ENCODE measurements at places on chromosomes 3 and 15.

DNA sequence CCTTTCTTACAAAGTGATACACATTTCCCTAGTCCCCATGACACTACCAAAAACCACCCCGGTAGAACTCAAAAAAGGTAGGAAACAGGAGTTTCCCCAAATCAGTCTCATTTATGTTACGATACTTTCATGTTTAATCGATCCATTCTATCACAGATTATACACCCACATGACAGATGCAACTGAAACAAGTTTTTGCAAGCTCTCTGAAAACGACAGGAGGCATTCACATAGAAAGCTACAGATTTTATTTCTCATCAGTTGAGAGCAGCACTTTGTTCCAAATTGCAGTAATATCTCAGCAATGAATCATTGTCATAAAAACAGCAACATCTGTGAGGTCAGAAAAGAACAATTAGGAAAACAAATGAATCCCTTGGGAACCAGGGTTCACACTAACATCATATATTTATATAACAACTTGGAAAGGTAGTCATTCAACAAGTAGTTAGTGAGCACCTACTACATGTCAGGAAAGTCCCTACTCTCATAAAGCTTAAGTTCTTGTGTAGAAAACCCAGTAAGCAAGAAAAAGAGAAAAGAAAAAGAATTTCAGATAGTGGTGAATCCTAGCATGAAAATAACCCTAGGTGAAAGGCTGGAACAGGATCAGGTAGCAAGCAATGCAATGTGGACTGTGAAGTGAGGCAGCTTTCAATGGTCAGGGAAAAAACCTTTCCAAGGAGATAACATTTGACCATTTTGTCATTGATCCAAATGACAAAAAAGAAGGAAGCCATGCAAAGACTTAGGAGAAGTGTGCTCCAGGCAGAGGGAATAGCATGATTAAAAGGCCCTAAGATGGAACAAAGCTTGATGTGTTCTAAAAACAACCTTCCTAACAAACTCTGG lies 8.3 kb downstream of the PLD1 start:
- peak; percentile 86 for DNase-seq

- peak; percentile 83 for DNase-seq
Observed at GRCh38 chr15:36358094-36358493, 221.3 kb upstream of the CDIN1 start.

DNA sequence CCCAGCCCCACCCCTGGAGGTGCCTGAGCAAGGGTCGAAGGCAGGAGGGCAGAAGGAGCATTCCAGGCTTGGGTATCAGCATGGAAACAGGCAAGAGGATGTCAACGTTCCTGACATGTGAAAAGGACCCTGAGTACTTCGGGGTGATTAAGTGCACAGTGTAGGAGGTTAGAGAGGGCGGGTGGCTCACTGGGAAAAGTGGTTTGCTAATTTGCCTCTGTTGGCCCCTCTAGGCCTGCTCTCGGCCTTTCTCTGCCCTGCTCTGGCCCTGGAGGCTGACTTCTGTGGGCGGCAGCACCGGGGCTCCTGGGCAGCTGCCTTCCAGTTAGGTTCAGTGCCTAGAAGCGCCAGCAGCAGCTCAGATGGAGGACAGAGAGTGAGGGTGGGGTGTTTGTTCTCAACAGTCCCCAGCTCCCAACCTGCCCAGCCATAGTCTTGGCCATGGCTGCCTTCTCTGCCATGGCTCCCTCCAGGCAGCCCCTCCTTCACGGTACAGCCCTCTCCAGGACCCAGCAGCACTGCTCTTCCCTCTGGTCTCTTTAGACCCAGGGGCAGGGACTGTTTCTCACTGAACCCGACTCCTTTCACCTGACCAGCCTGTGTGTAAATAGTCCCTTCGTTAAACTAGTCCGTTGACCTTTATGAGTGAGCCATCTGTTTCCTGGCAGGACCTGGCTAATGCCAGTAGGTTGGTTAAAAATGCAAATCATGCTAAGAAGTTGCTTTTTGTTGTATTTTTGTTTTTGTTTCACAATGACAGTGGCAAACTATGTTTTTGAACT lies 107.1 kb upstream of the TPM1 start:
- no peak for DNase-seq

- DNase-seq, result no peak
Observed at GRCh38 chr3:25585361-25586166, 79.1 kb downstream of the TOP2B start.

DNA sequence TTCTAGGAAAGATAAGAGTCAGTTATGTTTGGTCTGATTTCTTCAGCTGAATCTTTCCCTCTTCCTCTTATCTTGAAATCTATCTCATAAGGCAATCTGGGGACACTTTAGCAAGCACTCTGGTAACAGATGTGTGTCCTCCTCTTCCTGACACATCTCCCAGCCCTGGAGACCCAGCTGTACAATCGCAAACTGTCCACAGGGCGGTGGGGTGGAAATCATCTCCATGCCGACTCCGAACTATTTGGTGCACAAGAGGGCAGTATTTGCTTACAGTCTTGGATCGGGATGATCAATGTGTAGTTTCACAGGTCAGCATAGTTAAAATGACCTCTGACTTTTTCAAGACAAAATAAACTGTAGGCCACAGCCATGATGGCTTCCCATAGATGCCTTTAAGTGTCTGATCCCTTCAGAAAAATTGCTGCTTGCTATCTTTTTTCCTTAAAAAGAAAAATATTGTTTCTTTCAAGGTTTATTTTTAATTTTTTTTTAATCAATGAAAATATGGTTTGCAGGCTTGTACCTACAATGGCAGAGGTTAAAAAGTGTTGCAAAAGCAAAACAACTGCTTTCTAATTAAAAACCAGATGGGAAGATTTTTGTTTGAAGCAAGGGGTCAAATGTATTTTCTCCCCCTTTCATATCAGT lies 17.7 kb downstream of the EEFSEC start:
- peak; percentile 77 for DNase-seq

- DNase-seq, result no peak
Observed at GRCh38 chr3:164515256-164515655, 563.0 kb downstream of the SI start.

DNA sequence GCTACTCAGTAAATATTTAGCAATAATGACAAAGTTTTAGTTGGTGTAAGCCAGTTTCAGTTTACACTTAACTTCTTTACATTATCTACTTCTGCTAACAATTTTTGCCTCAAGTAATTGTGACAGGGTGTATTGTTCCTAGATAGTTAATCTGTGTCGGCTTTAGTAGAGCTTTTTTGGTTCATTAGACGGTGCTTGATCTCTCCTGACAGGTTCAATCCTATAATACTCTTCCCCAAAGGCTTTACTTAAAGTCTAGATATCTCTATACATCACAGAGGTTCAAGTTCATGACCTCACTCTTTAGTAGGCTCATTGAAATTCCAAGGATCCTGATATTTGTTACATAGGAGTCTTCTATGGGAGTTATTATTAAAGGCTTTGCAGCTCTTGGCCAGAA lies 365.6 kb upstream of the DPPA4 start:
- no peak for DNase-seq

DNA sequence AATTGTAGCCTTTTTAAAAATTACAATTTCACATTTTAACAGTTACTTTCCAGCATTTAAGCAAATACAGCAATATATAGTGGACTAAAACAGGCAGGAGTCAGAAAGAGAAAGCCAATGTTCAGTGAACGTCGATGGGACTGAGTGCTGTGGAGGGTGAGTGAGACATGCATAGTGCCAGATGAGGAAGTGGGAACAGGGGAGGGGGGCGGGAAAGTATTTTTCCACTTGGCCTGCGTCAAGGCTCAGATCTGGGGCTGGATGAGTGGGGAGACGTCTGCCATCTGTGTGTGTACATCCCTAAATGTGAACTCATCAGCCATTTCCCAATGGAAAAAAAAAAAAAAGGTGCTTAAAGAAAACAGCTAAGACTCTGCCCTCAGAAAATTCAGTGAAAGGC lies 19.2 kb upstream of the RAD18 start:
- DNase-seq, result peak; percentile 46

- DNase-seq, result no peak
Observed at GRCh38 chr3:195282961-195283360, 12.0 kb upstream of the XXYLT1 start.

DNA sequence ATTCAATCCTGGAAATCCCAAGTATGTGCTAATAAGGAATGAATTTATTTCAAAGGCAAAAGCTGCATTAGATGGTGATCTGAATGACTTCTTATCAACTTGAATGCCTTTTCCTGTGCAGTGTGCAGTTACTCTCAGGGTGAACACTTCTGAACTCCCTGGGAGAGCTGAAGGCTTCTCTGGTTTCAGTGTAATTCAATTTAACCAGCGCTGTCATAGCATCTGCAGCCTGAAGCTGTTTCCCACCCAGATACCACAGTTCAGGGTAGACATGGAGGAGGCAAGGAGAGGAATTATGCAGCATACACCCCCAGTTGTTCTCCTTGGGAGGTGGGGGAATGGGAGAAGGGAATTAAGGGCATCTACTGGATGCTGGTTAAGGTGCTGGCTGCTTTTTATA lies 49.1 kb upstream of the PRR23C start:
- no peak for DNase-seq

- no peak for DNase-seq
Observed at GRCh38 chr3:58989955-58990354, 59.9 kb downstream of the CFAP20DC start.

DNA sequence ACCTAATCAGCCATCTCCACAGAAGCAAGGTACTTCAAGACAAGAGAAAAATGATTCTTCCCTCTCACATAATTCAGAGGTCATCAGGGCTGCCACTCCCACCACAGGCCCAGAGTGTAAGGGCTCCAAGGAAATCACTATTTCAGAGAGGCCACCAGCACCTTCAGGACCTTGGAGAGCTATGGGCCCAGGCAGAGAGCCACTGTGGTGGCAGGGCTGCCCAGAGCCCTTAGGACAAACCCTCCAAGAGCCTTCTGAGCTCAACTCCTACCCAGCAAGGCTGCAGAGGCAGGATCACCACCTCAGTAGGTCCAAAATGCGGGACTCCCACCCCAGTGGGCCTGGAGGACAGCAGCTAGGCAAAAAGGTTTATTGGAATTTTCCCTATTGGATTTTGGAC lies 17.9 kb upstream of the FAN1 start:
- peak; percentile 37 for DNase-seq

Measured in fibroblast of skin of scalp (primary cell).